ENCODE measurements at places on chromosomes 4 and X.

GRCh38 chr4:80948141-80948540 is 82.4 kb upstream of the BMP3 start:
- DNase-seq: no peak

- DNase-seq: no peak
Measured at GRCh38 chrX:15848576-15848975, 6.0 kb downstream of the AP1S2 start.

DNA sequence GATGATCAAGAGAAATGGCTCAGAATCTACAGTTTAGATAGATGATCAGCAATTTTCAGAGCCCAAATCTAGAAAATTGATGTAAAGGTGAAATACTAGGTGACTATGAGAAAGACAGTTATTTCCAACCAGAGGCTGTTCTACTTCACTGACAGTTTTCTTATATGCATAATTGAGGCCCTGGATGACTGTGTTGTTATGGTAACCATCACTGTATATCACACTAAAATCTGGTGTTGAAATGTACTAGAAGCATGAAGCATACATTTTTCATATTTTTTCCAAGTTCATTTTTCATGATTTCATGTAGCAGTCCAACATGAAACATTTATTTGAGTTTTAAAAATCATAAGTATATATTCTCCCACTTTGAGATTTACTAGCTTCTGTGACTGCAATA is 87.4 kb downstream of the ATXN3L start:
- DNase-seq: no peak

GRCh38 chr4:101418055-101418454 is 70.7 kb upstream of the PPP3CA start:
- peak; percentile 89 for DNase-seq

DNA sequence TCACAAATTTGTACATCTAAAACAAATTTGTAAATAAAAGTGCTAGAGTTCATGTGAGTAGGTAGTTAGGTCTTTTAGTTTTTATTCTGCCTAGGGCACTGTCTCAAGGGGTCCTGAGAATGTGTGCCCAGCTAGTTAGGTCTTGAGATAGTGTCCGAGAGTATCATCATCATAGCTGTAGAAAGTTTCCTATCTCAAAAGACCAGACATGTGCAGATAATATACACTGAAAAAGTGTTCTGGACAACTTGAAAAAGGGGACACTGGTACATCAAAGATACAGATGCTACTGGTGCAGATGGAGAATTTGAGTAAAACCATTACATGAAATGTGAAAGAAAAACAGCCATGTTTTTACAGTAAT is 1.8 kb upstream of the ZCCHC4 start:
- peak; percentile 57 for DNase-seq

- DNase-seq: no peak
Measured at GRCh38 chr4:35541888-35542213, 702.5 kb downstream of the ARAP2 start.

GRCh38 chr4:5954056-5954760 is 61.3 kb upstream of the CRMP1 start:
- DNase-seq: no peak

DNA sequence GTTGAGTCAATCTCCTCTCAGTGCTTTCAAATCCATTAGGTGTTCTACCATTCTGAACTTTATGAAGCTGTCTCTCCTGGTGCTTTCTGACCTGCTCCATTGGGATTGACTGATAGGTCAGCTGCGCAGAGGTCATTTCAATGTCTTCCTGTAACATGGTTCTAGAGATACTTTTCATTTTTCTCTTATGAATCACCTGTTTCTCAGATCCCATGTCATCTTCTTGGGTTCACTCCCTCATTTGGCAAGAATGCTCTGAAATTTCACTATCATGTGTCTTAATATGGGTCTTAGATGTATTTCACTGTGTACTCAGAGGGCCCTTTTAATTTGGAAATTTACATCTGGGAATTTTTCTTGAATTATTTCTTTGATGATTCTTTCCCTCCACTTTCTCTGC is 13.8 kb upstream of the PGM2 start:
- no peak for DNase-seq

GRCh38 chr4:98510757-98511517 is 147.5 kb downstream of the TSPAN5 start:
- DNase-seq: no peak

- no peak for DNase-seq
Measured at GRCh38 chr4:52263607-52264006, 212.5 kb downstream of the SPATA18 start.

DNA sequence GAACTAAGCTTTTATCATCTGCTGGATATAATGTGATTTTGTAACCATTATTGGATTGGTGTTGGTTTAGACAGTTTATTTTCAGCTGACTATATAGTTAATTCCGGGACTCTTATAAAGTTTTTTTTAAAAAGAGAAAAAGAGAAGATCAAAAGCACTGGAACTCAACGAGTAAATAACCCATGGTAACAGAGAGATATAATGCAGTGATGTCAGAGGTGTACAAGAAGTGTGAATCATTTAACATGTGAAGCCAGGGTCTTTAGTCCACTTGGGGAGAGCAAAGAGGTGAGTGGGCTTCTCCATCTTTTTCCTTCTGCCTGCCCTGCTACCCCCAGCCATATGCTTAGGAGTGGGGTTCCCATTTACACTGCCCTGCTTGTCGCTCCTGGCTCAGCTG is 3.2 kb downstream of the TMEM165 start:
- DNase-seq: peak; percentile 22

- DNase-seq: no peak
Measured at GRCh38 chr4:3807311-3807710, 41.1 kb downstream of the ADRA2C start.

DNA sequence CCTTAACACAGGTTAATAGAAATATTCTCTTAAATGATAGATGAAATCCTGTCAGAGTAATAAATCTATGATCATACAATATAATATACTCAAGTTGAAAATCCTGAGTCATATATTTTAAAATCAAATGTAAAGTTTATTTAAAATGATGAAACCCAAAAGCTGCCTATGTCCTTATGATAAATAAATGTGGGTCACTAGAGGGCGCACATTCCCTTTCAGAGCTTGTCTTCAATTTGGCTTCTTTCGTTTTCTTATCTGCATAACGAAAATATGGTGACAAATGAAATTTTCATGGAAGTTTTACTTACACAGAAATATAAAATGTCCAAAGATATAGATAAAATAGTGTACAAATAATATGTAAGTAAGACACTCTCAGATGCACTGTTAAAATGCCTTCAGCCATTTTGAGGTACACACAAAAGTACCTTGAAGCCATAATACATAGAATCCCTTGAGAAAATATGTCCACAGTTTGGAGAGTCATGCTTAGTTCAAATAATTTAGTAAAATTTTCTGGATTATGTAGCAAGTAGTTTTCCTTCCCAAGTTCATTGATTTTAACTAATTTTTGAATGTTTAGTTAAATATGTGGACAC is 680.4 kb downstream of the DMD start:
- peak; percentile 63 for DNase-seq

DNA sequence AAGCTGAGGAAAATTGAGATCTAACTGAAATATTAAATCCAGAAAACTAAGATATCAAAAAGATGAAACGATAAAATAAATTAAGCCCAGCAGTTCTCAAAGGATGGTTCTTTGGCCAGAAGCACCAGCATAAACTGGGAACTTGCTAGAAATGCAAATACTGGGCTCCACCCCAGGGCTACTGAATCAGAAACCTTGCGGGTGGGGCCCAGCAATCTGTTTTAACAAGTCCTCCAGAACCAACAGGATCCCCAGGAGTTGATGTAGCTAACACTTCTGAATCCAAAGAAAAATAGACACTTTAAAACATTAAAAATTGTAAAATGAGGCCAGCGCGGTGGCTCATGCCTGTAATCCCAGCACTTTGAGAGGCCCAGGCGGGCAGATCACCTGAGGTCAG is 14.1 kb upstream of the TMEM154 start:
- DNase-seq: no peak

GRCh38 chr4:30770049-30770549 is 49.9 kb downstream of the PCDH7 start:
- DNase-seq: no peak
